Left ventricle myocardium inferior (tissue), 1 donor: ENCODE measurements at places on chromosomes 13 and 19. TPM values are rescaled to one million over a fixed set of nuclear protein-coding genes. Genes with fewer than 3 reads are reported as not detected.

CPAMD8 gene
- 13.7 TPM for total RNA-seq

DNASE2 gene
- total RNA-seq, result 19.7 TPM

SPC24 gene
- 3.9 TPM for total RNA-seq

KL gene
- total RNA-seq, result 1.2 TPM

- H3K4me1 ChIP-seq, result peaks cover 6% of the 10 kb centered on the region
- peaks cover 55% of the 10 kb centered on the region for H3K27me3 ChIP-seq
- H3K4me3 ChIP-seq, result no peak overlapping the region
- DNase-seq, result no peak
Observed at GRCh38 chr13:31038834-31039552, 106.5 kb downstream of the TEX26 start.

DNA sequence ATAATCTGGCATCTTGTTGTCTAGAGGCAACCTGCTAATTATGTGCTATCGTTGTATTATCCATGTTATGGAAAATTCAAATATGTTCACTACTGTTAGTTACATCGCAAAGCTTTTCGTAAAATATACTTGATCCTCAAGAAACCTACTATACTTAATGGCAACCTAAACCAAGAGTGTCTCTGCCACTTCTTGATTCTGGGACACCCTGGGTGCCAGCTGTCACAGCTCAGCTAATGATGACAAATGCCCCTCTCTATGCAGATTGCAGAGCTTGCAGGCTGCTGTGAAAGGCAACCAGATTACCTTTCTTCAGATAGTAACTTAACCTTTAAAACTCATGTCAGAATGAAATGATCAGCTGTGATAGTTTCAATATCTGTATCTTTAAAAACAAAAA lies 8.9 kb upstream of the MAB21L1 start:
- no peak for DNase-seq
- peaks cover 4% of the 10 kb centered on the region for H3K4me1 ChIP-seq
- H3K27ac ChIP-seq, result no peak overlapping the region

- DNase-seq, result no peak
- H3K27me3 ChIP-seq, result peaks cover 17% of the 10 kb centered on the region
- H3K27ac ChIP-seq, result peak overlapping the region; percentile 62
- H3K4me3 ChIP-seq, result peak overlapping the region; percentile 74
- peaks cover 22% of the 10 kb centered on the region for H3K36me3 ChIP-seq
Observed at GRCh38 chr19:51571599-51571998, 516 bp downstream of the ZNF175 start.

DNA sequence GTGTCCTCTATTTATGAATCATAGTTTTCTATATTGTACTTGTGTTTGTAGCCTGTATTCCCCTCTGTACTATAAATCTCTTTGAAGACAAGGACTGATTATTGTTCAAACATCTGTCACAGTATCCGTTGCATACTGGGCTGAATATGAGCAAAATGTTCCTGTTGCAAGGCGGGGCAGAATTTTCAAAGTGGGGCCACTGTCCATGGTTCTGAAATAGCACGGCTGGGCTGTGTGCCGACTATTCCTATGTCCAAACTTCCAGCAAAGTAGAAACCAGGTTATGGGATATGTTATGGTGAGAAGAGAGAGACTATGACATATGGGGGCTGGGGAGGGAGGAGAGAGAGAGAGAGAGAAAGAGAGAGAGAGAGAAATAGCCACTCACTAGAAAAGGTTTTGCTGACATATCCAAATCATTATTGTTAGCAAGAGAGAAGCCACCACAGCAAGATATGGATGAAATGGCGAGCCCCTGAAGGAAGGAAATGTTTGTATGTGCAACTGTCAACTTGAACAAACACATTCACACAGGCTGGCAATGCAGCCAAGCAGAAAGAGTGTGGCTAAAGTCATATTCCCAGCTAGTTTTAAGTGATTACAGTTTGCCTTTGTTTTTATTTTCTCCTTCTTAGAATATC lies 107.0 kb upstream of the GPR12 start:
- H3K27ac ChIP-seq, result no peak overlapping the region
- H3K4me1 ChIP-seq, result no peaks in the 10 kb centered on the region
- no peak for DNase-seq
- no peaks in the 10 kb centered on the region for H3K36me3 ChIP-seq

- H3K4me1 ChIP-seq, result no peaks in the 10 kb centered on the region
- H3K36me3 ChIP-seq, result peaks cover 94% of the 10 kb centered on the region
- no peak for DNase-seq
Observed at GRCh38 chr13:110495376-110495775, 66.1 kb downstream of the RAB20 start.

GRCh38 chr13:112980434-112980833 lies 11.4 kb downstream of the MCF2L start:
- peak overlapping the region; percentile 69 for H3K4me3 ChIP-seq
- H3K27me3 ChIP-seq, result no peaks in the 10 kb centered on the region
- no peaks in the 10 kb centered on the region for H3K36me3 ChIP-seq
- no peak for DNase-seq
- H3K4me1 ChIP-seq, result peaks cover 57% of the 10 kb centered on the region

- no peaks in the 10 kb centered on the region for H3K27me3 ChIP-seq
- H3K36me3 ChIP-seq, result no peaks in the 10 kb centered on the region
- no peak for DNase-seq
Observed at GRCh38 chr13:68888832-68889231, 1218.8 kb upstream of the ATXN8OS start.

- no peak overlapping the region for H3K27ac ChIP-seq
- H3K4me3 ChIP-seq, result no peak overlapping the region
- peaks cover 21% of the 10 kb centered on the region for H3K36me3 ChIP-seq
- no peak for DNase-seq
- H3K27me3 ChIP-seq, result no peaks in the 10 kb centered on the region
- H3K4me1 ChIP-seq, result no peaks in the 10 kb centered on the region
Observed at GRCh38 chr13:28204043-28204442, 65.7 kb downstream of the PAN3 start.

- H3K27ac ChIP-seq, result no peak overlapping the region
- no peak for DNase-seq
- H3K4me3 ChIP-seq, result no peak overlapping the region
- H3K27me3 ChIP-seq, result no peaks in the 10 kb centered on the region
- H3K4me1 ChIP-seq, result peaks cover 27% of the 10 kb centered on the region
- no peaks in the 10 kb centered on the region for H3K36me3 ChIP-seq
Observed at GRCh38 chr13:76825430-76825829, 60.8 kb downstream of the KCTD12 start.

- H3K27me3 ChIP-seq, result no peaks in the 10 kb centered on the region
- H3K4me1 ChIP-seq, result peaks cover 22% of the 10 kb centered on the region
- no peak overlapping the region for H3K27ac ChIP-seq
Observed at GRCh38 chr19:34325981-34326787, 38.8 kb upstream of the GPI start.

DNA sequence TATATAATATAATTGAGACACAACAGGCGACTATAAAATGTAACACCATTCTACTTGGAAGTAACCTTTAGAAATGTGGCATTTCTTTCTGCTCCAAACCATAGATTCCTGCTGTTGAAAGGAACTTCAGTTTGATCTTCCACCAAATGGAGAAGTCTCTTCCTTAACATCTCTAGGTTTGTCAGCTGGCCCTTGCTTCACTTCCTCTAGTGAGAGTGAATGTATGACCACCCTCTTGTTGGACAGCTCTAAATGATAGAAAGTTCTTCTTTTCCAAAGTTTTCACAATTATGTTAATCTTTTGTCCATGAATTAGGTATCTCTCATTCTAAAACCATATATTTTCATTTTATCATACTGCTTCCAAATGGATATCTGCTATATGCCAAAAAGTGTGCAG lies 13.8 kb upstream of the COG6 start:
- H3K27me3 ChIP-seq, result no peaks in the 10 kb centered on the region
- no peak overlapping the region for H3K4me3 ChIP-seq
- no peak overlapping the region for H3K27ac ChIP-seq
- no peaks in the 10 kb centered on the region for H3K36me3 ChIP-seq

DNA sequence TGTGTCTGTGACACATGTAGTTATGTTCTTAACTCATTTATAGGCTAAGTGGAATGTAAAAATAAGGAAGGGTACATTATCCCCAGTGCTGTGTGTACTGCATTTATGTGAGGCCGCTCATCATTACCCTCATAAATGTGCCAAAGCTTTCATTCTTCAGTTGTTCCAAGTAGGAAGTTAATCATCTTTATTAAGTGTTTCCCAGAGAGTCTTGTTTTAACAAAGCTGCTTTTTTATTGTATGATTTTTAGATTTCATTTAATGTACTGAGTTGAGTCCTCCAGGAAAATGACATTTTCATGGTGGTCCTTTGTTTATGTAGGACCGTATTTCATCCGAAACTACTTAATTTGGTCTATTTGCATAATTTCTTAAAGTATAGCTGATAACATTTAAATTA lies 379.8 kb downstream of the DLEU7 start:
- no peak overlapping the region for H3K4me3 ChIP-seq
- no peaks in the 10 kb centered on the region for H3K36me3 ChIP-seq
- no peak for DNase-seq
- H3K4me1 ChIP-seq, result peaks cover 31% of the 10 kb centered on the region

GRCh38 chr19:17327654-17328516 lies 6.8 kb downstream of the ANO8 start:
- DNase-seq, result no peak
- H3K4me1 ChIP-seq, result peaks cover 12% of the 10 kb centered on the region
- peaks cover 14% of the 10 kb centered on the region for H3K36me3 ChIP-seq
- H3K4me3 ChIP-seq, result peak overlapping the region; percentile 27
- H3K27me3 ChIP-seq, result no peaks in the 10 kb centered on the region
